SK-MEL-5 (cell line): ENCODE measurements at places on chromosomes 11 and 22. TPM values are rescaled to one million over a fixed set of nuclear protein-coding genes. Genes with fewer than 3 reads are reported as not detected.

TMPRSS6 gene
- not detected in 2 replicates for total RNA-seq

SNX32 gene
- total RNA-seq = 0.08 and 0.18 TPM in 2 replicates

PRR33 gene
- total RNA-seq = not detected in 2 replicates

ALX4 gene
- total RNA-seq = 0.08 TPM in 1 of 2 replicates, not detected in the other

SUSD2 gene
- total RNA-seq = 0.03 and 0.05 TPM in 2 replicates

TYR gene
- total RNA-seq = 1,340 and 1,434 TPM in 2 replicates

SYTL2 gene
- total RNA-seq = 43.7 and 47.5 TPM in 2 replicates

TSSC4 gene
- total RNA-seq = 36.5 and 43.3 TPM in 2 replicates

FAT3 gene
- total RNA-seq = not detected in 2 replicates

TH gene
- total RNA-seq = not detected in 2 replicates

DBX1 gene
- not detected in 2 replicates for total RNA-seq

ALDH3B1 gene
- 2.4 and 3.5 TPM in 2 replicates for total RNA-seq

FIBIN gene
- not detected in 2 replicates for total RNA-seq

GRAP2 gene
- total RNA-seq = 0.67 and 2.2 TPM in 2 replicates

DRAP1 gene
- total RNA-seq = 66.5 and 72.9 TPM in 2 replicates

BTBD18 gene
- not detected in 2 replicates for total RNA-seq

MMP7 gene
- not detected in 2 replicates for total RNA-seq

POU2AF1 gene
- not detected in 2 replicates for total RNA-seq

PGM2L1 gene
- 0.67 and 0.92 TPM in 2 replicates for total RNA-seq
